ENCODE measurements at places on chromosomes 4 and X.

- DNase-seq, result no peak
Observed at GRCh38 chrX:18026166-18026565, 165.1 kb upstream of the RAI2 start.

DNA sequence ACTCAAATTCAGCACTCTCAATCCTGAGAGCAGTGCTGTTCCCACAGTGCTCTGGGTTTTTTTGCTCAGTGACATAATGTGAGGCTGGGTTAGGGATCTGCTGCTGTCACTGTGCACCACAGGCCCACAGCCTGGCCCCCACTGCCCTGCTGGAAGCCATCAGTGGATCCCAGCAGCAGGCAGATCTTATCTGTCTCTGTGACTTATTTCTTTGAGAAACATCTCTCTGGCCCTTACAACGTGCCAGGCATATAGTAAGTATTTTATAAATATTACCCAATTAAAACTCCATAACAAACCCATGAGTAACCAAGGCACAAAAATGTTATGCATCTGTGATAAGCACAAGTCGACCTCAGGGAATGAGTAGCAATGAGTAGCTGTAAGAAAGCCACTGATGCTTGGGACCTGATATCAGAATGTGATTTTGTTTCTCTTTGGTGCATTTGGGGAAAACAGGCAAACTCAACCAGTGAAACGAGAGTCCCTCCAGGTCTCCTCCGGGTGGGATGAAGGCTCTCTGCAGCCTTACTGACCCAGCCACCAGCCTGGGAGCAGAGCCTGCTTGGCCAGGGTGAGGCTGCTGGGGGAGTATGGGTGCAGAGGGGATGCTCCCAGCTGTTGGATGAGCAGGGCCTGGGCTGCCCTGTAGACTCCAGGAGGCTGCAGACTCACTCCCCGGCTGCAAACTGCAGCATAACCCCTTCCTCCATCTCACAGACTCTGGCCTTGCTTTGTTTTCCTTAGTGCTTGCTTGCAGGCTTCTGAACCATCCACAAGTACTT is 172.7 kb upstream of the LNX1 start:
- DNase-seq, result peak; percentile 77

GRCh38 chr4:158861766-158862165 is 92.9 kb downstream of the FNIP2 start:
- no peak for DNase-seq

DNA sequence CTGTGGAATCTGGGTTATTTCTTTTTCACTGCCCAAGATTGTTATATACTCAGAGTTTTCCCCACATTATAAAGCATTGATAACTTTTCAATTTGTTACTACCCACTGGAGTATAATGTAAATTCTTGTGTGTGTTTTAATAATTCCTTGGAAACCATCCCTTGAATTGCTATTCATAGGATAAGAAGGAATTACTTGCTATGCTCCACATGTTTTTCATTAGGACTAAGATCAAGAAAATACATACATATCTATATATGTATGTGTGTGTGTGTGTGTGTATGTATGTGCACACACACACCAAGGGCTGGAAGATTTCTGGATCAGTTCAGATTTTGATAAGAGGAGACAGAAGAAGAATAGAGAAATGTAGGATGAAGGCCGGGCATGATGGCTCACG is 206.4 kb upstream of the JADE1 start:
- DNase-seq, result no peak

DNA sequence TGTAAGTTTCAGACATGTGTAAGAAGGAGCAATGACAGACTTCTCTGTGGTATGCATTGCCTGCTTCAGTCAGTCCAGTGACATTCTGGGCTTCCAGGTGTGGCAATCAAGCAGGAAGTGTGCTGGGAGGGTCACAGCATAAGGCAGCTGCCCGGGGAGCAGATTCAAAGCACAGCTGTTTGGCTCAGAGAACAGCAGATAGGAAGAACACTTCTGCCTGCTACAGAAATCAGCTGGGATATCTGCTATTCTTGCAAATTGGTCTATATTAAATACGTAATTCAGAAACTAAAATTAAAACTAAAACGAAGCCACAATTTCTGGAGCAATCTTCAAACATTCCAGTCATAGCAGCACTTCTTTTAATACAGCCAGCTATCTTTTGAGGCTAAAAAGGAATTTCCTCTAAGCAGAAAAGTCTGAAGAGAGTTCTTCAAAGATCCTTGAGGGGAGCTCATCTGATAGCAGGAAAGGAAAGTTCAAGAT is 47.5 kb upstream of the GALNT7 start:
- DNase-seq, result no peak

DNA sequence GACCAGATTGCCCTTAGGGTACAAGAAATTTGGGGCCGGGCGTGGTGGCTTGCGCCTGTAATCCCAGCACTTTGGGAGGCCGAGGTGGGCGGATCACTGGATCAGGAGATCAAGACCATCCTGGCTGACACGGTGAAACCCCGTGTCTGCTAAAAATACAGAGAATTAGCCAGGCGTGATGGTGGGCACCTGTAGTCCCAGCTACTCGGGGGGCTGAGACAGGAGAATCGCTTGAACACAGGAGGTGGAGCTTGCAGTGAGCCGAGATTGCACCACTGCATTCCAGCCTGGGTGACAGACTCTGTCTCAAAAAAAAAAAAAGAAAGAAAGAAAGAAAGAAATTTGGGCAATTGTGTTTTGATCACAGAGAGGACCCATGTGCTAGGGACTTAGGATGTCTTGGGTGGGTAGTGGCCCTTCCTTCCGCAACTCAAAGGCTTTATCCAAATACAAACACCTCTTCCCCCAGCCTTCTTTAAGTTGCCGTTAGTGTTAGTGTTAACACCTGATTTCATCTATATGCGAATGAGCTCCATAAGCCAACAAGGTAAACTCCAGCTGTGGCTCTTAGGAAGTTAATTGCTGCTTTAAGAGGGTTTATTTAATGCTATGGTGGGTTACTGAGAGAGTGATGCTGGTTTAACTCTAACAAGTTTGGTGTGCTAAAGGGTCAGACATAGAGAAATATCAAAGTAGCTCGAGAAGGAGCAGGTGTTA is 8.6 kb upstream of the CCDC110 start:
- DNase-seq, result no peak

DNA sequence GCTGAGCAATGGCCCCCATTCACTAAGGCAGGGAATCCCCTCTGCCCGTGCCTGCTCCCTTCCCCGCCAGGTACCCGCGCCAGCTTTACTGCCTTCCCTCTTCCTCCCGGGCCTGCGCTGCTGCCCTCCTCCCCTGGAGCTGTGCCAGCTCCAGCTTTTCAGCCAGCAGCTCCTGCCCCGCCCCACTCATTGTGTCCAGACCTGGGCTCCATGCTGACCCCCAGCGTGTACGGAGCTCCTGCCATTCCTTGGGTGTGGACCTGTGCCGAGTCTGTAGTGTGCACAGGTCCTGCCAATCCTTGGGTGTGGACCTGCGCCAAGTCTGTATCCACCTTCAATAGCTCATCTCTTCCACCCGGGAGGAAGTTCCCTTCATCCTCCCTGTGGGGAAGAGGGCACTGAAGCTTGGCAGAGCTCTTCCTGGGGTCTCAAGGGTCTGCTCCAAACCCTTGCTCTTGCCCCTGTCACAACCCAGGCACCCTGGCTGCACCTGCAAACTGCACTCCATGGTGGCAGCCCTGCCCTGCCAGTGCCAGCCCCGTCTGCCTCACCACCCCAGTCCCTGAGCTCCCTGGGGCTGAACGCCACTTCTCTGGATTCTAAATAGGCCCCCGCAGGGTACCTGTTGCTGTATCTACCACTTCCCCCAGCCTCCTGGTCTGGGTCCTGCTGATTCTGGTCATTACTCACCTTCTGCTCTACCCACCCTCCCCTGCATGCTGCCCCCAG is 63.9 kb downstream of the TRMT44 start:
- DNase-seq, result no peak

DNA sequence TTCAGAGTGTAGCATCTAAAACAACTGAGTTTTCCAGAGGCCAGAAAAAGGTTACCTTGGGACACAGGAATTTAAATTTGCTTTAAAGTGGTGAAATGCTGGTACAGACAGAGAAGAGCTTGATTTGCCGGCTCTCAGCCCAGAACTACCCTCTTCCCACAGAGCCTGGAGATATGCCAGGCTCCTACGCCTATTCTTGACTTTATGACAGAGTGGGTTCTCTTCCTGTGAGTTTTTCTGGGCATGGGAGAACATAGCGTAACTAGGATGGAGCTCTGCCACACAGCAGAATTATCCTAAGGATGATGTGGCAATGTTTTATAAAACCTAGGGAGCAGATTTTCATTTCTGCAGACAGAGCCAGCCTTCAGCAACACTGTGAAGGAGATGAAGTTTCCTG is 241.8 kb downstream of the GRIA3 start:
- DNase-seq, result no peak

DNA sequence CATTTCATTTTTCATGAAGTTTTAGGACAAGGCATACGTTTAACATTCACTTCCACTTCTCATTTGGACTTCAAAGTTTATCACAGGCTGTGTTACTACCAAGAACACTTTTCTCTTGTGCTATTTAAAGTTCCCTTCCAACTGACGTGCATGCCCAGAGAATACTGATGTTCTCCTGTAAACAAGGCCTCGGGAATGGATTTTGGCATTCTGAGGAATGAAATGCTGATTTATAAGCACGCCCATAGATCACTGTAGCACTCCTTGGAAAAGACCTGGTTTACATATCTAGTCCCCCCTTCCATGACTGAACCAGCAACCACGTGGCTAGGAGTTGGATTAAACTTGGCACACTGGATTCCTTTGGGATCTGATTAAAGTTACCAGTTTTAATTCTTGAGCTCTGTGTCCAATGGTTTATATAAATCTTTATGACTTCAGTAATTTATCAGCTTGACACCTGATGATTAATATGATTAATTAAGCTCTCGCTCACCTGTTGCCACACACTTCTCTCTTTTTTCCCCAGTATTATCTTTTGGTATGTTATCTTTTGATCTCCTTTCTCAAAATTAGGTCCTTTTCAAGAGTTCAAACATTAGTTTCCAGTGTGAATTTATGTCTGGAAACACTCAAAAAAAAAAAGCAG is 122.4 kb upstream of the HAND2 start:
- no peak for DNase-seq

- DNase-seq, result peak; percentile 25
Observed at GRCh38 chrX:68175562-68175961, 257.7 kb downstream of the OPHN1 start.

- DNase-seq, result no peak
Observed at GRCh38 chrX:17621566-17622270, 115.6 kb upstream of the SCML1 start.

- no peak for DNase-seq
Observed at GRCh38 chr4:181529537-181529936, 713.7 kb upstream of the TENM3 start.

GRCh38 chrX:46831765-46832327 is 5.0 kb upstream of the RP2 start:
- peak; percentile 27 for DNase-seq

Data from GM04504 (cell line).